Stimulated activated CD4-positive, alpha-beta T cell treated with anti-CD3 and anti-CD28 coated beads, Interleukin-1b, Interleukin-23, amount 100 ng/mL, for 24 hours (primary cell): ENCODE measurements at places on chromosomes 7 and 10.

- no peak for DNase-seq
These were observed 20.8 kb downstream of the OGDHL start for GRCh38 chr10:49741108-49741995.

- DNase-seq: no peak
These were observed 230.1 kb downstream of the ELFN1 start for GRCh38 chr7:1899951-1900762.

- no peak for DNase-seq
These were observed 464.0 kb upstream of the AUTS2 start for GRCh38 chr7:69134316-69134715.

- no peak for DNase-seq
These were observed 211.5 kb downstream of the CREB5 start for GRCh38 chr7:28623863-28624262.

GRCh38 chr10:37728830-37729229, 128.6 kb downstream of the ZNF248 start:
- no peak for DNase-seq

- no peak for DNase-seq
These were observed 9.2 kb upstream of the SYPL1 start for GRCh38 chr7:106121189-106121810.

DNA sequence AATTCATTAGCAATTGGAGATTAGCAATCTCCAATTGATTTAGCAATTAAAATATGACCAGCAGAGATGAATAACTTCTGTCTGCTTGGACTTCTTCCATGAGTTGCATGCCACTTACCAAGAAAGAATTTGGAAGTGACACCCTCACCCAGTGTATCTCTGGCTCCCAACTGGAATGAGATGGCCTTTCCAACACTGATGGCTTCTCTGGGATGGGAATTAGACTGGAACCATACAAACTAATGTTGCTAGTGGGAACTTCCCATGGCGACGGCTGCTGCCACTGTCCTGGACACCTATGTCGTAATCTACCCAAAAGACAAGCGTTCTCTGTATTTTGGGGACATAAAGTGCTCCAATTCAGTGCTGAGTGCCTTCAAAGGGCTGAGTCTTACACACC, 192.3 kb downstream of the COBL start:
- no peak for DNase-seq

GRCh38 chr10:114206902-114207301, 27.7 kb downstream of the TDRD1 start:
- DNase-seq: no peak

DNA sequence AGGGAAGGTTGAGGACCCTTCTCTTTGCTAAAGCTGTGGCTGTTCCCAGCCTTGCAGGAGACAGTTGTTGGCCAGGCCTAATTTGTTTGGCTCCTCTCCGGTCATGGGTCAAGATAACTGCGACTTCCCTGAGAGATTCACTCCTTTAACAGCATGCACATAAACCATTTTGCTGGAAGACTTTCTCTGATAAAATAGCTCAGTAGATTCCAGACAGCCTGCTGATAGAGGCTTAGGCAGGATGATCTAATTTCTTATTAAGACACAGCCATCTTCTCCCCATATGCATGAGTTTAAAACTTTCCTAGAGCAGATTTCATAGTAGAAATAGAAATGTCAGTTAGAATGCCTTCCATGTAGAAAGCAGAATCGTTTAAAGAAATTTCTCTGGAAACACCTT, 181.9 kb downstream of the WNT2 start:
- no peak for DNase-seq

DNA sequence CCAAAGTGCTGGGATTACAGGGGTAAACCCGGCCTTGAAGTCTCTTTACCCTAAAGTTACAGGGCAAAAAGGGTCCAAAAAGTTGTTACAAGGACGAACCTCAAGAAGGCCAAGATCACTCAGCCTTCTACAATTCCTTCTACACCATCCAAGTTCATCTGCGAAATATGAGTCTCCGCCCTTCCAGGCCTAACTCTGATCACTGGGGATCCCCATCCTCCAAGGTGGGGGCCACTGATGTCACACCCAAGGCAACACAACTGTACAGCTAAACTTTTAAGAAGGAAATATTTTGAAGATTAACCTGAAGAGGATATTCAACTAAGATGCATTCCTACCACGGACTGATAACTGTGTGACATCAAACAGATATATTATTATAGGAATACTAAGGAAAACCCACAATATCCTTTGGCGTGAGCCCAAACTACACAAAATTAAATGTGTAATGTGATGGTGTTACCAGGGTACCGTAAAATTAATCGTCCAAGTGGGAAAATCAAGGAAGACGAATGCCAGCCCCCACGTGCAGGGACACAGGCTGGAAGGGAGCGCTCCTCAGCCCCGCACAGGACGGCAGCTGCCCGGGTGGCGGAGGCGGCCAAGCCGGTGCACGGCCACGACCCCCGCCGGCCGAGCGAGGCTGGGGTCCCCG, 1.0 kb downstream of the PAXIP1 start:
- no peak for DNase-seq

GRCh38 chr7:45176091-45176490, 18.5 kb downstream of the RAMP3 start:
- no peak for DNase-seq

GRCh38 chr7:77242554-77242953, 42.9 kb upstream of the FGL2 start:
- DNase-seq: no peak

DNA sequence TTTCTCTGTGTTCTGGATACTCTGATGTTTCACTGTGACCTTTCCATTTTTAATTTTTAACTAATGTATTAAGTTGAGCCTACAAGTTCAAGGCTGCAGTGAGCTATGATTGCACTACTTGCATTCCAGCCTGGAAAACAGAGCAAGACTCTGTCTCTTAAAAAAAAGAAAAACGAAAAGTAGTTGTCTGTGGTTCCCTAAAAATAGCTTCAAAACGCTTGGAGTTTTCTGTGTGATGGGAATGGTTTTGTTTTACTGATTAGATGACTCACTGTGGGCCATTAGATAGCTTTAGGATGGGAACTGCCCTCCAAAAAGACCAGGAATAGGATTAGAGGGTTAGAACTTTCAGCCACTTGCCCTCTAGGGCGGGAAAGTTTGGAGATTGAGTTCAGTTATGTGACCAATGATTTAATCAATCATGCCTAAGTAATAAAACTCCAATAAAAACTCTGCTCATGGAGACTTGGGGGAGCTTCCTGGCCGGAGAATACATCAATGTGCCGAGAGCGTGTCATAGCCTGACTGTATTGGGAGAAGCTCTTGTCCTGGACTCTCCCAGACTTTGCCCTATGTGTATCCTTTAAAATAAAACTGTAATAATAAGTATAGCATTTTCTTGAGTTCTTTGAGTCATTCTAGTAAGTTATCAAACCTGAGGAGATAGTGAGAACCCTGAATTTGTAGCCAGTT, 147.1 kb downstream of the LYZL1 start:
- no peak for DNase-seq

DNA sequence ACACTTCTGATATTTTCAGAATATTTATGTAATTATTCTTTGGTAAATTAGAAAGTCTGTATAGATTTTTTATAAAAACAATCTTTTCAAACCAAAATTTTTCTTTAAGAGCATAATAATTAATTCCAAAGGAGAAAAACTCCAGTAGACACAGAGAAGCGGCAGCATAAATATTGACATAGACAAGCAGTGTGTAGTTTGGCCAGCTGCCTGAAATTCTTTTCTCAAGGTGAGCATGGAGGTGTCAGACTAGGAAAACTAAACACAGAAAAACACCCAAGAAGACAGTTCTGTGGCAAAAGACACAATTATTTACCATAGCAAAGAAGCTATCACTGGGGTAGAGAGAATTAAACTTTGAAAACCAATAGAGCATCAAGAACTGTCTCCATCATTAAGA, 82.4 kb downstream of the KLF6 start:
- DNase-seq: no peak

DNA sequence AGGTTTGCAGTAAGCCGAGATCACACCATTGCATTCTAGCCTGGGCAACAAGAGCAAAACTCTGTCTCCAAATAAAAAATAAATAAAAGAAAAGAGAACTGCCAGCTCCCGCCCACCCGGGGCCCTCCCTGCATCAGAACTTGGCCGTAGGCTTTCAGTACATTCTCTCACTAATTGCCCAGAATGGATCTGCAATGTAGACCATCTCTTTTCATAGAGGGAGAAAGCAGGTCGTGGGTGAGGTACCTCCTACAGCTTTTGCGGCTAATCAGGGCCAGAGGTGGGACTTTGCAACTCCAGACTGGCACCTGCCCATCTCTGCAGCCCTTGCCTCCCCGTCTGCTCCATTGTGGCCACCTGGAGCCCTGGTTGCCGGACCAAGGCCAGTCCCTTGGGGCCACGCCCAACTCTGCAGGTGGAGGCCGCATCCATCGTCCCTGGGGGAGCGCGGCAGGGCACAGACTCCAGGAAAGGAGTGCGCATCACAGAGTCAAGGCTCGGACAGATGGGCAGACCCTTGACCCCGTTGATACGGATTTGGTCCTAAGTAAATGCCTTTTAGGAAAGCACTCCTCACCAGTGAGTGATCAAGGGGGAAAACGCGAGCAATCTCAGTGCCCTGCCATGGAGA, 179.1 kb upstream of the SH2B2 start:
- no peak for DNase-seq

GRCh38 chr10:52729271-52730104, 43.1 kb downstream of the MBL2 start:
- no peak for DNase-seq

GRCh38 chr10:86795353-86795752, 38.9 kb downstream of the BMPR1A start:
- no peak for DNase-seq

GRCh38 chr7:48427671-48428070, 256.4 kb downstream of the ABCA13 start:
- DNase-seq: no peak

DNA sequence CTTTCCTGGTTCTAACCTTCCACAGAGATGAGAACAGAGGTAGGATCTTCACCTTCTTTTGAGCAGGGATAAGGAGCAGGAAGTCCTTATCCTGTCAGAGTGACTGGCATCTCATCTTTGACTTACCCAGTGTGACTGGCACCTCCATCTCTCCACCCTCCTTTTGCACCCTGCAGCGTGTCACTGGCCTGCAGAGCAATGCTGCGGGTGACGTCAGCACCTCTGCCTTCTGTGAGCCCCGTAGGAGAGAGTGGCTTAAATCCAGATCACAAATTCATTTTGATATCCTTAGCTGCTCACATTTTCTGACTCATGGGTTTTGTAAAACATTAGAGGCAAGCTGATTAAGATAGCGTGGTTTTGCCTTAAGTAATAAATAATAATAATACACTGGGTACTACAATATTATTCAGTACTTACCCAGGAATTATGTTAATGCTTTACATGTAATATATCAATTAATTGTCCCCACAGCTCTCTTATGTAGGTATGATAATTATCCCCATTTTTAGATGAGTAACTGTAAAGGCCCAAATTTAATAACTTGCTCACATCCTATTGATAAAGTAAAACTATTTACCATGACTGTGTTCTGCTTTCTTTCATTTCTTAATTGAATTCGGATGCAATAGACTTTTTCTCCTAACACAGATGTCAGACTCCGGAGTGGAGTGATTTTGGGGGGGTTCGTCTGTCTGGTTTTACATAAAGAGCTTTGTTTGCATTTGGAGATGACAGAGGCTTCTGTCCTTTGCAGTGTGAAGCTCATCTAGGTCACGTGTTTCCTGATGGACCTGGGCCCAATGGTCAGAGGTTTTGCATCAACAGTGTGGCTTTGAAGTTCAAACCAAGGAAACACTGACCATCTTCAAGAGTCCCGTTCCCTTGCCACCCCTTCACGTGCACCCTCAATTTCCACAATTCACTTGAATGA, 24.9 kb downstream of the MSRB2 start:
- no peak for DNase-seq

GRCh38 chr10:132615341-132616169, 78.0 kb downstream of the INPP5A start:
- DNase-seq: no peak

GRCh38 chr7:74365322-74366022, 76.3 kb downstream of the CLIP2 start:
- DNase-seq: no peak

DNA sequence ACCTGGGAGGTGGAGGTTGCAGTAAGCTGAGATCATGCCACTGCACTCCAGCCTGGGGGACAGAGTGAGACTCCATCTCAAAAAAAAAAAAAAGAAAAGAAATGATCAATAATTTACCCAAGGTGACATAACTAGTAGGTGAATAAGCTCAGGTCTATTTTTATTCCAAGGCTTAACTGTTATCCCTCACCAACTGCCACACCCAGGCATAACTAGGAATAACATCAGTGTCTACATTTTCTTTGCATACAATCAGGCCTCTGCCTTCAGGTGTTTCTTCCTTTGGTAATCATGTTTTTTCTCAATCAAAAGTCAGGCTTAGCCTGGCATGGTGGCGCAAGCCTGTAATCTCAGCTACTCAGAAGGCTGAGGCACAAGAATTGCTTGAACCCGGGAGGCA, 26.6 kb downstream of the CPEB3 start:
- DNase-seq: no peak

- no peak for DNase-seq
These were observed 781.0 kb upstream of the LRRN3 start for GRCh38 chr7:110309941-110310340.
